ENCODE measurements at places on chromosomes 4 and X.

GRCh38 chrX:48798318-48798717 lies 3.5 kb upstream of the HDAC6 start:
- DNase-seq = no peak

- no peak for DNase-seq
Observed at GRCh38 chrX:154373340-154374306, 811 bp downstream of the FLNA start.

- DNase-seq = no peak
Observed at GRCh38 chr4:174528226-174528625, 5.9 kb upstream of the HPGD start.

DNA sequence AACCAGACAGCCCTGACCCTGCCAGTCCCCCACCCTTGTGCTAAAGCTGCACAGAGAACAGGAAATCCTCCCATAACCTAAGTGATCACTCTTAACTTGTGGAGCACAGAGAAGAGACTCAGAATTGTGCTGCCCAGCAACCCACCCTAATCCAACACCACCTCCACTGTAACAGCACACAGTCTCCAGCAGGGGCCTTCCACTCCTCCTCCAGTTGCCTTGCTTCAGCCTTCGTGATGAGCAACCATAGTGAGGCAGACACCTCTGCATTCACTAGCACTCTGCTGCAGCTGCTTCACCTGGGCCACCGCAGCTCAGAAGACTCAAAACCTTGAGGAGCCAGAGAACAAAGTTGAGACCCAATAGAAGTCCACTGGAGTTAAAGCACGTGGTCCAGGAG lies 7.9 kb upstream of the UGT2B4 start:
- no peak for DNase-seq

GRCh38 chr4:41715155-41715554 lies 33.4 kb downstream of the PHOX2B start:
- DNase-seq = no peak

GRCh38 chrX:150731795-150732194 lies 38.6 kb downstream of the MTMR1 start:
- peak; percentile 23 for DNase-seq

DNA sequence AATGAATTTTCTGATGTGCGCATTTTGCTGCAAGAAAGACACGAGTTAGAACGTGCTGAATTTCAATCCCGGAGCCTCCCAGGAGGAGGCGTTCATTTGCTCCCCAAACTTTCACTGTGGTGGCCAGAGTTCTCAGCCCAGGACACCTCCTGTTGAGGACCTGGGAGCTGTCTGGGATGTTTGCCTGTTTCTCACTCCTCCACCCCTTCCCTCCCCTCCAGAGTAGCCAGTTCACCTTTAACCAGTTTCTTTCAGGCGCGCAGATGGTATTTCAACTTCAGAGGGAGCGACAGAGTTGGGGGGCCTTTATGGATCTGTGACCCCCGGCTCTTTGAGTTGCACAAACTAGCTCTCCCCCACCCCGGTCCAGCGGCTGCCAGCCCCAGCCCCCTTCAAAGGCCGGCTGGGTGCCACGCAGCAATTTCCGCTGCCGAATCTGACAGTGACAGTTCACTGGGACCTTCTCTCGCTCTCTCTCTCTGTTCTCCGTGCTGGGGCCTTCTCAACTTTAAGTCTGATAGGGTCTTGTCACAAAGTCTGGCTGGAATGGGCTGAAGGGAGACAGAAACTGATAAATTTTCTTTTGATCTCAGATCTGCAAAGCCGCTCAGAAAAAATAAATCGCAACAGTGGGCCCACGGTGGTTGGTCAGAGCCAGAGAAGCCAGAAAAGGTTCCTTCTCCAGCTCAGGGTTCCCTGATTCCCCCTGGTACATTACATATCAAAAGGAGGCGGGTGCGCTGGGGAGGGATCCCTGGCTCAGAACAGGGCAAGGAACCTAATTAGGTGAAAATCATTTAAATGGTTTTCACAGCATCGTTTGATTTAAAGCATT lies 100.0 kb upstream of the STX18 start:
- no peak for DNase-seq

DNA sequence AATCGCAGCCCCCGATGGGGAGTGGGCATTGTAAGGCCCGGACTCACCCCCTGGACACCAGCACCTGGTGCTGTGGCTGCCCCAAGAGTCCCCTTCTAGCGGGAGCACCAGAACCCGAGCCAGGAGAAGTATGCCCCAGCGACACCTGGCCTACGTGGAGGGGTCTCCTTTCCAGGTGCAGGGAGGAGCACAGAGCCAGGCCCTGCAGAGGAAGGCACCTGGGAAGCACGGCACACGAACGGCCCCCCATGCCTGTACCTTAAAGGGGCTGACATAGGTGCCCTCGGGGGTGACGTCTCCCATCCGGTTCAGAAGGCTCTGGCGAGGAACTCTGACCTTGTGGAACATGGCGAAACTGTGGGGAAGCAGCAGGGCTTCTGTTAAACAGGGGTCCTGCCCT lies 41.2 kb downstream of the ACOX3 start:
- DNase-seq = no peak

DNA sequence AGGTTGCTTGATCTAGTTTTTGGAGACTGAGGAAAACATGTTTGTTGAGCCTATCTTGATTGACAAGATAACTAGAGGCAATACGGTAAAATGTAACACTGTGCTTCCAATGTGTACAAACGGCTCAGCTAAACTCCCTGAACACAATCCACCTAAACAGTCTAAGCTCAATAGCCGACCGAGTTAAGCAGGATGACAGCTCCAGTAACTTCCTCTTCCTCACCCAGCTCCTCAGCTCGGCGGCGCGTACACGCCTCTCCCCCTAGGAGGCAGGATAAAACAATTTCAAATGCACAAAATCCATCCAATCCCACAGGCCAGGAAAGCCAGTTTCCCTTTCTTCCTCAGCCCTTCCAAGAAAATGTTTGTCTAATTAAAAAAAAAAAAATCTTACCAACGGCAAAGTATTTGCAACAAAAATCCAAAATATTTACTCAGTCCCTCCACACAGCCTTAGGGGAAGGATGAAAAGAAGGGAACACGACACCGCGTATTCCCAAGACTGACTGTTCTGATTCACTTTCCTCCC lies 1.0 kb downstream of the CNOT6L start:
- DNase-seq = no peak

GRCh38 chrX:47218920-47219815 lies 687 bp downstream of the CDK16 start:
- no peak for DNase-seq

DNA sequence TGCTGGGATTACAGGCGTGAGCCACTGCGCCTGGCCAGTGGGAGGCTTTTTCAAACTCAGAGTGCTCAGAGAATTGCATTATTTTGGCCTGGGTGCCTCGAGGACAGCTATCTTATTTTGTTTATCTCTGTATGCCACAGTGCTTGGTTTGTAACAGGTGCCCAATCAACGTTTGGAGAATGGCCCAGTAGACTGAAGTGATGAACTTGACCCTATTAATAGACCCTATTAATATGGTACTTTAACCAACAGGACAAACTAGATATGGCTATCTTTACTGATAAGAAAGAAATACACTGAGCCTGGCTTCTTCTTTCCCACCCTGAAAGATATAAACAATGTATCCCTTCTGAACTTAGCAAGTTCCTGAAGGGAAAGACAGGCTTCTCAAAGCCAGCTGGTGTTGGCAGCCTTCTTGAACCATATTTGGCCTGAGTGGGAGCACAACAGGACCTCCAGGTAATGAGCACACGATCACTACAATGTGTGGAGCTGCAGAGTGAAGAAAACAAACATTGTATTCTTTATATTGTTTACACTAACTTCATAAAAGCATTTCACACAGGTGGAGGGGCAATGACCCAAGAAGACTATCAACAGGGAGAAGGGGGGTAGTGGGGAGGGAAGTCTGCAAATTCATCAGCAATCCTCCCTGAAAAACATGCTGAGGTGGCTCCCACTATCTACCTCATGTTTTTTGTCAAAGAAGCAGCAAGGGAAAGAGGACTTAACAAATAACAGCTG lies 41.7 kb downstream of the PRPS1 start:
- no peak for DNase-seq

- DNase-seq = peak; percentile 37
Observed at GRCh38 chrX:71128915-71129765, 10.7 kb downstream of the MED12 start.

DNA sequence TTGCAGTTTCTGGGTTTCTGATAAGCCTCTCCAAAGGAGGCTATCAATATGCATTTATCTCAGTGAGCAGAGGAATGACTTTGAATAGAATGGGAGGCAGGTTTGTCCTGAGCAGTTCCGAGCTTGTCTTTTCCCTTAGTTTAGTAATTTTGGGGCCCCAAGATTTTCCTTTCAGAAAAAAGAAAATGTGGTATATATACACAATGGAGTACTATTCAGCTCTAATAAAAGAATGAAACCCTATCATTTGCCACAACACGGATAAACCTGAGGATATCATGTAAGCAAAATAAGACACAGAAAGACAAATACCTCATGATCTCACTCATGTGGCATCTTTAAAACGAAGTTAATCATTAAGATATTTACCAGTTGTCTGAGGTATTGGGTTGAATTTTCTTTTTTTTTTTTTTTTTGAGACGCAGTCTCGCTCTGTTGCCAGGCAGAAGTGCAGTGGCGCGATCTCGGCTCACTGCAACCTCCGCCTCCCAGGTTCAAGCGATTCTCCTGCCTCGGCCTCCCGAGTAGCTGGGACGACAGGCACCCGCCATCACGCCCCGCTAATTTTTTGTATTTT lies 540 bp downstream of the ZNF721 start:
- DNase-seq = no peak

DNA sequence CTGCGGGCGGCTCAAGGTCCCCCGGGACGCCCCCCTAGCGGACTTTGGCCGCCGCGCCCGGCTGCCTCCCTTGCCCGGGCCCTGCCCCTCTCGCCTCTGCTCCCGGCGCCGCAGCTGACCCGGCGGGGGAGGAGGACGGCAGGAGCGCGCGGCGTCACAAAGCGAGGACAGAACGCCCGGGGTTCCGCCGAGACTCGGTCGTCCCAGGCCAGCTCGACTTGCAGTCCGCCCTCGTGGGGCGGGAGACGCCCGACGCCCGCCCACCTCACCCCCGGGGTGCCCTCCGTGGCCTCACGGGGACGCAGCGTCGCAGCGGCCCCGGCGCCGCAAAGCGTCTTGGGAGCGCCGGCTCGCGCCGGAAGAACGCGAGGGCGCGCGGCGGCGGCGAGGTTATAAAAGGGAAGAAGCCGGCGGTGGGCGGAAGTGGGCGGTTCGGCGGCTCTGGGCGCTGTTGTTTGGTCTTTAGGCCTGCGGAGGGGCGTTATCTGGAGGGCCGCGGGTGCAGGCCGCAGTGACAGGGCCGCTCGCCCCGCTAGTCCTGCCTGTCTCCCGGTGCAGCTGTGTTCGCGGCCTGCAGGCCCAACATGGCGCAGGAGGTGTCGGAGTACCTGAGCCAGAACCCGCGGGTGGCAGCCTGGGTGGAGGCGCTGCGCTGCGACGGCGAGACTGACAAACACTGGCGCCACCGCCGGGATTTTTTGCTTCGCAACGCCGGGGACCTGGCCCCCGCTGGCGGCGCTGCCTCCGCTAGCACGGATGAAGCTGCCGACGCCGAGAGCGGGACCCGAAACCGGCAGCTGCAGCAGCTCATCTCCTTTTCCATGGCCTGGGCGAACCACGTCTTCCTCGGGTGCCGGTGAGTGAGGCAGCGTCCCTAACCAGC lies at the start of gene CDKN2AIP:
TSS of gene CDKN2AIP (plus strand) at position 423 of the 883 bp plus-strand sequence. CDS start at position 585, 162 bp downstream.
- peak; percentile 89 for DNase-seq

- no peak for DNase-seq
Observed at GRCh38 chr4:143384381-143384994, 47.8 kb downstream of the GAB1 start.

GRCh38 chr4:189835505-189835904 lies 105.2 kb upstream of the FRG1 start:
- DNase-seq = no peak

- no peak for DNase-seq
Observed at GRCh38 chr4:15457406-15458201, 12.1 kb upstream of the CC2D2A start.

DNA sequence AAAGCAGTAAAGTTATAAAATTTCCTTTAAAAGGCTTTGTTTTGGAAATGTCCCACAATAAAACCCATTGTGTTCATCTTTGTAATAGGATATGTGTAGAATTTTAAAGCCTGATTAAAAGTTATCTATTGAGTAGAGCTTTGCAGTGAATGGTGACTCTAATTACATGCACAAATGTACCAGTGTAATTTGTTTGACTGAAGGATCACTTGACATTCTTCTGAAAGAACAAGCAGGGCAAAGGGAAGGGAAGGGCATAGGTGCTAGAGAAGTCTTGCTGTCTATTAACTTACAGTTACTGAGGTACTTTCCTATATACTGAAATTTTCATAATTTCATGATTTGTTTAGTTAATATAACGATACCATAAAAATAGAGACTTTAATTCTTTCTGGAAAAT lies 70.8 kb downstream of the STIM2 start:
- DNase-seq = no peak

DNA sequence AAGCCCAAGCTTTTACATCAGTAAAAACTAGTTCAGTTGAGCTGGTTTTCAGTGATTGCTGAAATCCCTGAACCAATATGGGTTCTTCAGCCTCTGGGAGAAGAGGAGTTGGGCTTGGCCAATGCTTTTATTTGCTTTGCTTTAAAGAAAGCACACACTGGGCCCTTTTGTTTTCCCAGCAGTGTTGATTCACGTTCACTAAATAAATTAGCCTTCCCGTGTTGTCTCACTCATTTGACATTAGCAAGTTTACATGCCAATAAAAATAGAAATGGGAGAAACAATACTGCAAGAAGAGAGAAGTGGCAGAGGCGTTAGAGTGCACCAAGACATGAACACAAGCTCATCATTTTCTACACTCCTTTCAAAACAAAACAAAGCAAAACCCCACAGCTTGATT lies 136.2 kb downstream of the SHROOM3 start:
- DNase-seq = no peak

GRCh38 chrX:113726009-113726408 lies 857.9 kb upstream of the HTR2C start:
- DNase-seq = no peak

All from stimulated activated CD4-positive, alpha-beta T cell treated with anti-CD3 and anti-CD28 coated beads, Interleukin-12 subunit alpha, Interleukin-12 subunit beta, amount 100 ng/mL, for 24 hours (primary cell).